ENCODE measurements at places on chromosomes 3 and 15.

DNA sequence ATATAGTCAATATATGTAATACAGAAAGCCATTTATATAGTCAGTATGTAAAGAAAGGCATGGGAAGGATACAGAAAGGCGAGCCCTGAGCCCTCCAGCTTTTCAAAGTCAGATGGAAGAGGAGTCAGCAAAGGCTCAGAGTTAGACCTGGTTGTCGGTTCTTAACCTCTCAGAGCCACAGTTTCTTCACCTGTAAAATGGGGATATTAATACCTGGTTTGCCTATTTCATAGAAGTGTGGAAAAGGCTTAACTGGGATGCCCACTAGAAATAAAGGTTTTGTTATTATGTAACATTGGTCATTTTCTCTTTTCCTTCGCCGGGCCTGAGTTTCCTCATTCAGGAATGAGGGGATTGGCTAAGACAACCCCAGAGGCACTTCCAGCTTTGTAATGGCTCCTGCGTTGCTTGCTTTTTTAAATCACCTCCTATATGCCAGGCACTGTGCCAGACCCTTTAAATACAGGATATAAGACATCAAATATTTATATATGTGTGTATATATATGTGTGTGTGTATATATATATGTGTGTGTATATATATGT, 2.4 kb downstream of the CRELD1 start:
- no peak for DNase-seq

- DNase-seq, result peak; percentile 82
These were observed 40.5 kb downstream of the TRAT1 start for GRCh38 chr3:108862865-108863798.

- DNase-seq, result no peak
These were observed 11.1 kb downstream of the PPM1M start for GRCh38 chr3:52256622-52257021.

DNA sequence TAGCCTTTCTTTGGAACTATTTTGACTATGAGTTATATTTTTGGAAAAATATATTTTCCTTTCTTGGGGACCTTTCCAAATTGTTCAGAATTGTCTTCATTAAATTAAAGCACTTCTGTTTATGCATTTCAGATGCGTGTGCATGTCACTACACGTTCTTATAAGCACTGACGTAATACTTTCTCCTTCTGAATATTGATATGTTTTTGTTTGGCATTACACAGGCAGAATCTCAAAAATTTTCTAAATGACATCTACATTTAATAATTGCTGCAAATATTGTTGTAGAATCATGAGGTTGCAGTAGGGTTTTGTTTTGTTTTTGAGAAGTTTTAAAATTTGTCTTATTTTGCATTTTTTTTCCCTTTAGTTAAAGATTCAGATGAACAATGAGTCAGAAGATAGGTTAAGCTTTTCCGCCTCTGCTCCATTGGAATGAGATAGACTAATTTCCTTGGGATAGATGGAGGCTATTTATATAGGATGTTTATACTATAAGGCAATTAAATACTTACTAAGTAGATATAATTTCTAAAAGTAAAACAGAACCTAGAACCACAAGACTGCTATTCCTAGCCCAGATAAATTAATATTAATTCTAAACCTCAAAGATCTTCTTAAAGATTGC, 110.8 kb downstream of the MBNL1 start:
- no peak for DNase-seq

- no peak for DNase-seq
These were observed 521.5 kb downstream of the RSL24D1 start for GRCh38 chr15:54675241-54675640.

DNA sequence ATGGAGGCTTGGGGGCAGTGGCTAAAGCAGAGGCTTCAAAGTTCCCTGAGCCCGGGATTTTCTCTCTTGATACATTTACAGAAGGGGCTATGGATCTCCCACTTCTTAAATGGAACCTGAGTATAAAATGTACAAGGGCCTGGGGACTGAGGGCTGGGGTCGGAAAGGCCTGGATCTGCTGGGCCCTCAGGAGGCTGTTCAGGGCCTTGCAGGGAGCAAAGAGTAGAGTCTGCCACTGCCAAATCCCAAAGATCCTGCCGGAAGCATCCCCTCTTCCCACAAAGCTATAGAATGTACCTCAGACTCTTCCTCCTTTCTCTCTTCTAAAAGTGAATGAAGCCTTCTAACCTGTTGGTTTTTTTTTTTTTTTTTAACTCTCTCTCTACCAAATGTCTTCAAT, 59.8 kb upstream of the ARHGEF3 start:
- DNase-seq, result no peak

DNA sequence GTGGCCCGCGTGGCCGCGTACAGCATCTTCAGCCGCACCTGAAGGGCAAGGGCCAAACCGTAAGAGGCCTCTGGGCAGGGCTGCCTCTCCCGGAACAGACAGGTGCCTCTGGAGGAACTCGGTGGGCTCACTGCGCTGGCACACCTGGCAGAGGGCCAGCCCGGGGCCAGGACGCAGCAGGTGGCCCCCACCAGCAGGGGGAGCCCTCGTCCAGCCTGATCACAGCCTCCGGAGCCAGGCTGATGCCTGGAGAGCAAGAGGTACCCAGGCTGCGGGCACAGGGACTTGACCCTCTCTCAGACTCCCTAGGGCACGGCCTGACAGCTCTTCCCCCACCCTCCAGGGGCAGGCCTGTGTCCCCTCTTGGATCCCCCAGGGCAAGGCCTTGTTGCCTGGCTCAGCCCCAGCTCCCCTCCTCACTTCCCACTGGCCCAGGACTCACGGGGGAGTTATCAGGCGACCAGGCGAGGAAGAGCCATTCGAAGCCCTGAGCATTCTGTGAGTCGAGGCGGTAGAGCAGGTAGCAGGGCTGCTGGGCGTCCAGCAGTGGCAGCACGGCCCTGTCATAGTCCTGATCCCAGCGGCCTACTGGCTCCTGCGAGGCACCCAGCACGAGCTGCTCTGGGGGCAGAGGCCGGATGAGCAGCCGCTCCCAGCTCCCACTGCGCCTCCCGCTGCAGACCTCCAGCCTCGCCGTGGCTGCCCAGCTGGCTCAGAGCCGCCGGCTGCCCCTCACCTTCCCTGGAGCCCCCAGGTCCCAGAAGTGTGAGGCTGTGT, 6.2 kb upstream of the TLR9 start:
- DNase-seq, result peak; percentile 60

GRCh38 chr3:45462522-45463265, 74.3 kb downstream of the LARS2 start:
- DNase-seq, result no peak

DNA sequence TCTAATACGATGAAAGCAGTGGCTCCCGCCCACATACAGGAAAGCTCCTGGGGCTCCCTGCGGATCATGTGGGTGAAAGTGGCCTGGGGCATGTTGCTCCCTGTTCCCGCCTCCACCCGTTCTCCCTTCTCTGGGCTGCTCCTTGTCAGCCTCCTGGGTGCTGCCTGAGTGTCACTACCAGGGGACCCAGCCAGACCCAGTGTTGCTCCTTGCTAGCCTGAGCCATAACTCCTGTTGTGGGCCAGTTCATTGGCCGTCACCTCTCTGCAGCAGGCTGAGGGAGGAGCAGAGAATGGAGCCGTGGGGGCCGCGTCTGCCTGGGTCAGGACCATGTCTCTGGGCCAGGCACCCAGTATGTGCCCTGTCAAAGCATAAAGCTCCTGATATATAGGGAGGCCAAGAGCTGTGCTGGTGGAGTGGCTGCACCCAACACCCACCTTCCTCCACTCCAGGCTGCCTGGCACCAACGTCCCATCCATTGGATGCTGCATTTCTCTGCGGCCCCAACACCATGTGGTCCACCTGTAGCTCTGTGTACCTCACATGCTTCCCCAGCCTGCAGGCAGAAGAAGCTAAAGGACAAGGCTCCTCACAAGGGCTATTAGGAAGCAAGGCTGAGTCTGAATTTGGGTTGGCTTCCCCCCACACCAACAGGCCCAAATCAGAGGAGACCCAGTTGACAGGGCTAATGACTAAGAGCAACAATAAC, 40.5 kb downstream of the KLF13 start:
- DNase-seq, result no peak

DNA sequence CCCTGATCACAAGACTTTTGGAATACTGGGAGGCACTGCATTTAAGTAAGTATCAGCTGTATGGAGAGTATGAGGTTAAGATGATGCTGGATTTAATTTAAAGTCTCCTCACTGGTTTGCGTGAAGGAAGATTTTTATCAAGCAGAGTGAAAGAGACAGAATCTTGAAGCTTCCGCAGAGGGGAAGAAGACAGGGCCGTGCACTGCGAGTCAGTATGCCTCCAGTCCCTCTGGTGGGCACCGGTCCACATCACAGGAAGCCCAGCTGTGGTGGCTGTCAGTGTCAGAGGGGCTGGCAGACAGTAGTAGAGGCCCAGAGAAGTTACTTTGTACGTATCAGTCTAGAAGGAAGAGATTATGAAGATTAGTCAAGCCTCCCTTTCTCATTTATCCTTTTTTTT, 379.0 kb upstream of the TPRG1 start:
- no peak for DNase-seq

- DNase-seq, result no peak
These were observed 33.0 kb downstream of the CHDH start for GRCh38 chr3:53813229-53813628.

GRCh38 chr15:101439920-101440319, 49.6 kb downstream of the PCSK6 start:
- no peak for DNase-seq

DNA sequence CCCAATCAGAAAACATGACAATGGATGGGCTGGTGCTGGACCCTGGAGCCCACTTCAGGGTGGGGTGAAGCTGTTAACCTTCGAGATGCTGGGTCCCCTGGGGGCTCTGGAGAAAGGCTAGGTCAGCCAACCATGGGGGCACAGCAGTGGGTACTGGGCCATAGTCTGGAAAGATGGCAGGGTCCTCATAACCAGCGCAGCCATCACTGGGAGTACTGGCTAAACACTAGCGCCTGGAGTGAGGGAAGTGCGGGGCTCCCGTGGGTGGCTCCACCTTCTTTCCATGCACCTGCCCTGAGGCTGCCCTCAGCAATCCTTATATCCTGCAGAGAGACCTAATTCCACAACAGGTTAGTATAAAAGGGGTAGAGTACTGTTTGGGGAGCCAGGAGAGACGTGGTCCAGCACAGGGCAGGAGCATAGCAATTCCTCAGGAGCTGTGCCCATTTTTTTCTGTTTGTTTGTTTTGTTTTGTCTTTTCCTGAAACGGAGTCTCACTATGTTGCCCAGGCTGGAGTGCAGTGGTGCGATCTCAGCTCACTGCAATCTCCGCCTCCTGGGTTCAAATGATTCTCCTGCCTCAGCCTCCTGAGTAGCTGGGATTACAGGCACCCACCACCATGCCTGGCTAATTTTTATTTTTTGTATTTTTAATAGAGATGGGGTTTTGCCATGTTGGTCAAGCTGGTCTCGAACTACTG, 122.6 kb upstream of the MEF2A start:
- DNase-seq, result no peak

GRCh38 chr3:42656680-42657610, 3.4 kb downstream of the ZBTB47 start:
- no peak for DNase-seq

- DNase-seq, result peak; percentile 98
These were observed 194.3 kb downstream of the BCHE start for GRCh38 chr3:165642761-165643420.

- no peak for DNase-seq
These were observed 504.7 kb upstream of the NR2F2 start for GRCh38 chr15:95825671-95826411.

- DNase-seq, result no peak
These were observed 144.9 kb downstream of the MEGF11 start for GRCh38 chr15:66108483-66109265.

DNA sequence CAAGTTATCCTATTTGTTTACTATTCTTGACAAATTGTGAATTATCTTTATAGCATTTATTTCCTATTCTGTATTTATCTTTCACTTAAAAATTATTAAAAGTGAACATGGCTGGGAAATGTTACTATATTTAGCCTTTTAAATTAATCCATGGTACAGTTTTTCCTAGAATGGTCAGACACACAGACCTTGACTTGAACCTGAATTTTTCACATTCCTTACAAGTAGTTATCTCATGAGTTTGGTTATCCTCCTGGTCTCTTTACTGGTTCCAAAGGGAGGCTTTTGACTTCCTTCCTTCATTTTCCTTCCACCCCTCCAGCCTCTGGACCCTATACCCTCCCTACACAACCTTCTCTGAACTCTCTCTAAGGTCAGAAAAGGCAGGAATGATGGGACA, 280.6 kb downstream of the SATB1 start:
- no peak for DNase-seq

DNA sequence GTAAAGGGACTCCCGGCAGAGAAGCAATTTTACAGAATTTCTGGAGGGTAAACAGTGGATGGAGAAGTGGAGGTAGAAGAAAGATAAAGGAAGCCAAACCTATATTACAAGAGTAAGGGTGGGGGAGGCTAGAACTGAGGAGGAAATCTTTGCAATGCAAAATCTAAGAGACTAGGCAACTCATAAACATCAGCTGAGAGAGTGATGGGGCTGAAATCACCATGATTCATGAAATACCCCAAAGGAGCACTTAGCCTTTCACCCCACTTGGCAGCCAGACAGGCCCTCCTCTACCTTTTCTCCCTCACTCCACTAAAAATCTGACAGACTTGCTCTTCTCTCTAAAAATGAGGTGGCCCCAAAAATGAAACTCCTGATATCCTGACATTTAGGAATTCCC, 19.5 kb upstream of the ZBTB38 start:
- DNase-seq, result no peak

DNA sequence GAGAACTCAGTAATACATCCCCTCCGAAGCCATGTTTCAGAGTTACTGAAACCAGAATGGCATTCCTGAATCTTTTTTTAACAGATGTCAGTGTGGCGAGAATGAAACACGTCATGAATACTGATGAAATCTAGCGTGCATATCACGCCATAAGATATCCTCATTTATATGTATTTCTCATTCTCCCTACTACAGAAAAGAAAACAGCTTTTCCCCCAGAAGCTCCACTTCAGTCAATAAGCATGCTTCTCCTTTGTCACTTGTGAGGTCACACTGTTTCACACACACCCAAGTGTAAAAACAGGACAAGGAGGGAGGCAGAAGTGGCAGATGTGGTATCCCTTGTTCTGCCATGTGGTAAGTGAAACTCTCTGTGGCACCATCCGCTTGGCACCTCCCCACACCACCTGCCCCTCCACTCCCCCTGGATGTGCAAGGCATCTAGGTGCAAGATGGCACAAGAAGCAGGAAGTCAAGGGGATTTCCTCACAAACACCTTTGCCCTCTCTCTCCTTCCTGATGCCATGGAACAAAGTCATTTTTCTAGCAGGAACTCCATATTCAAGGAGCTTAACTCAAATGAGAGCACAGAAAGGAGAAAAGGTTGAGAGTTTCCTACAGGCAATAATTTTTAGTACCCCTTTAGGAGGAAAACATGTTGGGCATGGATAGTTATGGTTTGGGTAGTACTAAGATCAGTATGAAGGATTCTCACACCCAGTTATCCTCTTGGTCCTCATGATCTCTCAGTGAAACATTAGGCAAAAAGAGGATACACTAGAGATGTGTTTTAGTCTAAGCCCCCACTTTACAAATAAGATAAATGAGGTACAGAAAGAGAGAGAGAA, 47.5 kb upstream of the FRMD4B start:
- no peak for DNase-seq
